ENCODE measurements at places on chromosomes 13 and 19.
A peak's percentile ranks its signal among the peaks of the same experiment; 100 is the strongest.

- DNase-seq, result no peak
These were observed 56.9 kb upstream of the GTF2F2 start for GRCh38 chr13:45063261-45063860.

DNA sequence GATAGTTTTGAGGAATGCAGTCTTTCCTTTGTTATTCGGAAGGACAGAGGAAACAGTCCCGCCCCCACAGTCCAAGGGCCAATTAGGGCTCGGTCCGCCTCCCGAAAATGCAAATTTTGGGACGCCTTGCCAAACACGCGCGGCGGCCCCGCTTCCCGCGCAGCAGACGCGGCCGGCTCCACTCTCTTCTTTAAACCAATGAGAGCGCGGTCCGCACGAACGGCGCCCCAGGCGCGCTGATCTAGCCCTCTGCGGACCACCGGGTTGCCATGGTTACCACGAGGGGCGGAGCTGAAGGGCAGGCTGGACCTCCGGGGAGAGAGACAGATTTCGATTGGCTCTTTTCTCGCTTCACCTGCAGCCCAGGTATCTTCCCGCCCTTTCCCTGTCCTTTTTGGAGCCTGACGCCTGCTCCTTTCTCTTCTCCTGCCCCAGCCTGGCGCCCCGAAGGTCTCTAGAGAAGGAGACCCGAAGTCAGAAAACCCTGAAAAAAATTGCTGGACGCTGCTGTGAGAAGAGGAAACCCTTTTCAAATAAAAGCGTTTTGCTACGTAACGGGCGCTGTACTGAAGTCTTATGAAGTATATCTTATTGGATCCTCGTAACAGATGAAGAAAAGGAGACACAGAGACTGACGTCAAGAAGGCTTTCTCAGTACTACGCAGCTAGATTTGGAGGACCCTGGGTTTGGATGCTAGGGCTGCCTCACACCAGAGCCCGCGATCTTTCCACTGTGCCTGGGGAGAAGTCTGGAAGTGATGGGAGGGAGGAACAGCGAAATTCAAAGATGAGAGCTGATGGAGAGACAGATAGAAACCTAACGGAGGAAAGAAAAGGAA is 2.0 kb downstream of the PTH2 start:
- peak; percentile 59 for DNase-seq

- DNase-seq, result peak; percentile 26
These were observed 6.3 kb upstream of the ZNF358 start for GRCh38 chr19:7509625-7510024.

DNA sequence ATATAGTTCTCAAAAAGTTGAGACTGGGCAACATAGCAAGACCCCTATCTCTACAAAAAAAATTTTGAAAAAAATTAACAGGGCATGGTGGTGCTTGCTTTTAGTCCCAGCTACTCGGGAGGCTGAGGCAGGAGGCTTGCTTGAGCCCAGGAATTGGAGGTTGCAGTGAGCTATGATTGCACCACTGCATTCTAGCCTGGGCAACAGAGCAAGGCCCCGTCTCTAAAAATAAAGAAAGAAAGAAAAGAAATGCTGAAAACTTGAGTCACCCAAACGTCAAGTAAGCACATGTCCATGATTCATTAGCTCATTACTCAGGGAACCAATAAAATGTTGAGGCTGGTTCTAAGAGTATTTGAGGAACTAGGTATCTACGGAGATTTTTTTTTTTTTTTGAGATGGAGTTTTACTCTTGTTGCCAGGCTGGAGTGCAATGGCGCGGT is 33.9 kb upstream of the SEMA6B start:
- DNase-seq, result peak; percentile 98

- DNase-seq, result no peak
These were observed 97.7 kb downstream of the ANKRD10 start for GRCh38 chr13:110817143-110817542.

DNA sequence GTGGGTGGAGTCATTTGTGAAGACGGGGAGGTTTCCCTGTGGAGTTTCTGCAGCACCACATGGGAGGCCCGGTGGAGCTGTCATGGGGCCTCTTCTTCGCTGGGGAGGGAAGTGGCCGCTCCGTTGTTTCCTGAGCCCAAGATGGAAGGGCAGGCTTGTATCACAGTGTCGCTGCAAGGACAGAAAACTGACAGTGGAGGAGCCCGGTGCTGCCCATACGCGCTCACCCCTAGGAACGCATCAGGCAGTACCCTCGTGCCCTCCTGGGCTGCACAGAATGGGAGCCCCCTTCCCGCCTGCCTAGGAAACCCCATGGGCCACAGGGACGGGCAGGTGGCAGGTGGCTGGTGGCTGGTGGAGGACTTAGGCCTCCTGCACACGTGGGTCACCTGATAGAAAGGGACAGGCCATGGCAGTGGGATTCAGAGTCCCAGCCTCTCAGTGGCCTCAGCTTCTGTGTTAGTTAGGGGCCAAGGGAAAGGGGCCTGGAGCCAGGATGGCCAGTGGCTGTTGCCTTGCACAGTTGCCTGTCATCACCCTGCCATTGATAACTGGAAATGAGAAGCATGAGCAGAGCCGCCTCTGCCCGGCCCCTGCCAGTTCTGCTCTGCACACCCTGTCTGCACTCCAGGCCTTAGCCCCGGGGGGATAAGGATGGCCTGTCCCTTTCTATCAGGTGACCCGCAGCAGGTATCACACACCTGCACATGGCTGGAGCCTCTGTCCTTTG is 7.6 kb downstream of the COL4A2 start:
- DNase-seq, result no peak

DNA sequence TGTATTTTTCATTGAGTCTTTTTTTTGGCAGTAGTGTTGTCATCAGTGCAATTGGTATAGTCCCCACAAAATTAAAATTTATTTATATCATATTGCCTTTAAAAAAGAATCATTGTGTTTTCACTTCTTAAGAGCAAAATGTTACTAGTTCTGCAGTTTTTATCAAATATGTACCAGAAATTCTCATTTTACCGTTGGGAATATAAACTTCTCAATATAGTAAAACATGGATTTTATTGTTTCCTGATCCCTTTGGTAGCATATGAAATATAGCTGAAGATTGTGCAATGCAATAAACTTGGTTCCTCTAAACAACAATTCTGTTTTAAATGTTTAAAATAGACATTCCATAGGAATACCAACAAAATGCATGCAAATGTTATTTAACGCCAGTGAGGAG is 306.5 kb upstream of the PCDH20 start:
- DNase-seq, result no peak

- DNase-seq, result peak; percentile 74
These were observed 626 bp upstream of the BCL3 start for GRCh38 chr19:44747739-44748425.

GRCh38 chr19:48887861-48888612 is 10.5 kb downstream of the TULP2 start:
- no peak for DNase-seq

DNA sequence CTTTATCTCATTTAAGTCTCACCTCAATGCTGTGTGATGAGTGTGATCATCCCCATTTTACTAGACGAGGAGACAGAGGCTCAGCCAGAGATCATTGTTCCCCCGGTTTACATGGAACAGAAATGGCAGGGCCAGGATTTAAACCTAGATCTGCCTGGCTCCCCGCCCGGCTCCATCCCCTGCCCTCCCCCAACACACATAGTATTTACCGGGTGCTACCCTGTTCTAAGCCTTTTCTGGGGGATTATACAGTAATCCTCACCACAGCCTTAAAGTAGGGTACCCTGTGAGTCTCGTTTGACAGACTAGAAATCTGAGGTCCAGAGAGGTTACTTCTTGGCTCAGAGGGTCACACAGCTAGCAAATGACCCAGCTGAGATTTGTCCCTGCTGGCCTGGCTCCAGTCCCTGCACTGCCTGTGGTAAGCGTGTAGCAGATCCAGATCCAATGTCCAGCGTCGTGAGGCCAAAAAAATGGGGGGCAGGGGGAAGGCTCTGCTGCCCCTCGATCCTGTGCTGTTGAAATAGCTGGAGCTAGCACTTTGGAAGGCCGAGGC is 3.8 kb upstream of the KLC3 start:
- no peak for DNase-seq

GRCh38 chr19:35107545-35107944 is 8.1 kb upstream of the FXYD3 start:
- DNase-seq, result no peak

DNA sequence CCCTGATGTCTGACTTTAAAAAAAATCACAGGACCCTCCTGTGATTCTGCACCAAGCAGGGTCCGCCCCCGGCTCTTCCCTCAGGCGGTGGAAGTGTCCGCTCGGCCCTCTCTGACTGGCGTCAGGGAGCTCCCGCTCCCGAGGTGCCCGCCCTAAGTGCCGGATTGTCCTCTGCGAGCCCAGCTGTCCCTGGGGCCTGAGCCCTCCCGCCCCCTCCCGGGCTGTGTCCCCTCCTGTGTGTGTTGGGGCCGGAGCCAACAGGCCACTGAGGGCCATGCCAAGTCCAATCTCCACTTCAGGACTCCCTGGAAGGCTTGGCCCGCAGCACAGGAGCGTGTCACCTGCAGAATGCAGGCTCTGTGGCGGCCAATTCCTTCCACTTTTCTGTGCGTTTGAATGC is 25.4 kb downstream of the MAP2K2 start:
- DNase-seq, result no peak

DNA sequence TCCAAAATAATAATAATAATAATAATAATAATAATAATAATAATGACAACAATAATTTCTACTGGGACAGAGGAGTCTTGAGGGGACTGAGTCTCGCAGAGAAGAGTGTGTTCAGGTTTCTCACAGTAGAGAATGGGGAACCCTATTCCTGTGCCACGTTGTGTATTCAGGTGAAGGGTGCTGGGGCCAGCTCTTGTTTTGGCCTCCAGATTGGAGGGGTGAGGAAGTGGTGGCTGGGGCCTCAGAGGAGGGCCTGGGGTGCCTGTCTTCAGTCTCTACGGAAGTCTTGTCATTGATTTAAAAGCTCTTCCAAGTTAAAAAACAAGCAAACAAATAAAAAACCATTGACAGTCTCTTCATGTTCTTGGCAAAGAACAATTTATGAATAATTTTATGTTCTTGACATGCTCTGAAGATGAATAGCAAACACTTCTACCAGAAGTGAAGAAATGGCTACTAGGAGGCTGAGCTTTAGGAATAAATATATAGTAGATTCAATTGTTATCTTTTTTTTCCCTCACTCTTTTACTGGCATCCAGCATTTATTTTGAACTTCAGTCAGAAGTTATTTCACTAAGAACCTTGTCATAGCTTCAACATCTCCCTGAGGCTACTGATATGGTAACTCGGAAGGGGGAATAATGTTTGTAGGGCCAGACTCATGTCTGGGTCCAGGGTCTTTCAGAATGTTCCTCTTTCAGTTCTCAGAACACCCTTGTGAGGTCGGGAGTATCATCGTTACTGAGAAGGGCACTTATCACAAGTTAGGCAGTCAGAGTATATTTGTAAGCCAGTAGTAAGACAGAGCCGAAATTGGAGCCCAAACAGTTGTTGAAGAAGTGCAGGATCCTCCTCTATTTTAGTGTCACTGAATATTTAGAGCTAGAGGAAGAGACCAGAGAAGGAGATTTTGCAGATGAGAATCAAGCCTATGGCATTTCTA is 13.1 kb downstream of the LRCH1 start:
- peak; percentile 60 for DNase-seq

GRCh38 chr19:485077-485476 is 11.2 kb upstream of the MADCAM1 start:
- no peak for DNase-seq

DNA sequence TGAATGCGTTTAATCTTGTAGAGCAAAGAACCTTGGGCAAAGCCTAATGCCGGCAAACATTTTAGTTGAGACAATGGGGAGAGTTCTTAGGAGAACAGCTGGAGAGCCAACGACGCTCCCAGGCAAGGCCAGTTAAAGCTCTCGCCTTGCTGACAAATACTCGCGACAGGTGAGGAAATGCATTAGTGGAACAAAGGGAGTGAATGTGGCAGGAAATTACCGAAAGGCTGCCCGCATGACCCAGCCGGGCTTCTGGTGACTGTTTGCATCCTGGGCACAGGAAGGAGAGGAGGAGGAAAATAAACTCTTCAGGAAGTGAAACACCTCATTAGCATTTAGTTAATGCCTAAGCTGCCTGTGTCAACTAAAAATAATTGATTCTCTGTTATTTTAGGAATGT is 74.6 kb downstream of the SHISA2 start:
- no peak for DNase-seq

Measured in MV-4-11 (cell line).